EH (cell line): ENCODE measurements at places on chromosomes 1 and 21.

DNA sequence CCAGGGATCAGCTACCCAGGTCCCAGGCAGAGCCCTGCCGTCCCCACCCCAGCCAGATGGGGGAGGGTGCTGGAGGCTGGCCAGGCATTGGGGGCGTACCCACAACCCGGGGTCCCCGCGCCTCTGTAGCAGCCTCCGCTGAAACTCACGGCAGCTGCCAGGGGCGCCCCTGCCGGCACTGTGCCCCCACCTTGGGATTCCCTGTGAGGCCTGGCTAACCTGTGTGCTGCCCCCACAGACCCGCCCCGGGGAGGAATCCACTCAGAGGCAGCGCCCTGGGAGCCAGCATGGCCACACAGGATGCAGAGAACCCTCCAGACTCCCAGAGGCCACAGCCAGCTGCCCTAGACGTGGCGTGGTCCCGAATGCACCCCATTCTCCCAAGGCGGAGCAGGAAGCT lies 3.8 kb downstream of the DVL1 start:
- peak; percentile 26 for DNase-seq

DNA sequence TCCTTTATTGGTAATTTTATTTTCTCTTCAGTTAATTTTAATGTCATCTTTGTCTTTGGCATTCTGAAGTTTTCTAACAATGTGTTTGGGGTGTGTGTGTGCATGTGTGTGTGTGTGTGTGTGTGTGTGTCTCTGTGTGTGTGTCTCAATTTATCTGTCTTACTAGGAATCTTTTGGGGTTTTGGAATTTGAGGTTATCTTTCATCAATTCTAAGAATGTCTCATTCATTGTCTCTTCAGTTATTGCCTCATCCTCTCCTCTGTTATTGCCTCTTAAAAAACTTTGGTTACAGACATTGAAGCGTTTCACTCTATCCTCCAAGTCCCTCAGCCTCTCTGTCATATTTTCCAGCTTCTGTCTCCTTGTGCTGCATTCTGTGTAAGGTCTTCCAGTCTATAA lies 18.1 kb upstream of the SAMD13 start:
- DNase-seq = peak; percentile 29

- DNase-seq = peak; percentile 26
Measured at GRCh38 chr1:25774921-25775771, 24.8 kb upstream of the SELENON start.

DNA sequence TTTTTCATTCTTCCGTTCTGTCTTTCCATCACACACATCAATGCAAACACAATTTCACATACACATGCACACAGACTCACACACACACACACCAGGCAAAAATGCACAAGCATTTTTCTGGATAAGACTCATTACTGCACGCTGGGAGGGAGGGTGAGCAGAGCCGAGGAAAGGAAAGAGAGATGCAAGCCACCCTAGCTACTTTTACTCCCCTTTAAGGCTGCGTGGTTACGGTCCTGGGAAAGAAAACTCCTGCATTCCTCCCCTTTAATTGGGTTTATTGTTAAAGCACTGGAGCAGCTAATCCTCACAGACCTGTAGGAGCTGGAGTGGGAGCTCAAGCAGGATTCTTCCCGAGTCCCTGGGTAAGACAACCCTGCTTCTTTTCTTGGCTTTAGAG lies at the start of gene CAMK1G:
Gene CAMK1G, plus strand, starts transcription at position 307 of the 400 bp plus-strand sequence. CDS start 11,270 bp downstream, outside the sequence.
- DNase-seq = peak; percentile 92

DNA sequence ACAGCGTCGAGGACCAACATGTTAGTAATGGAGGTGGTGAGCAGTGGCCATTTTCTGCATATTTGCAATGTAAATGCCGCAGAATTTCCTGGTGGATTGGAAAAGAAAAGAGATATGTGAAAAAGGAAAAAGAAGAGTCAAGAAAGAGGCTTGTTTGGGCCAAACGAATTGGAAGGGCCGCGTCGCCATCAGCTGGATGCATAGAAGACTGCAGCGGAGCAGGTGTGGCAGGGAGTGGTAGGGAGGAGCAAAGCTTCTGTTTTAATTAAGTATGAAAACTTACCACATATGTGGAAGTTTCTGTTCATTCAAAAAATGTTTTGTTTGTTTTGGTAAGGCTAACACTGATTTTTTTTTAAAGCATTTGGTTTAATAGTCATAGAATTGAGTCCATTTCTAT lies 690.7 kb downstream of the NCAM2 start:
- peak; percentile 43 for DNase-seq
